Femur (tissue), 1 donor: ENCODE measurements at places on chromosomes 1 and 21.

GRCh38 chr1:90919190-90919719 is 102.6 kb downstream of the ZNF644 start:
- no peak for DNase-seq

DNA sequence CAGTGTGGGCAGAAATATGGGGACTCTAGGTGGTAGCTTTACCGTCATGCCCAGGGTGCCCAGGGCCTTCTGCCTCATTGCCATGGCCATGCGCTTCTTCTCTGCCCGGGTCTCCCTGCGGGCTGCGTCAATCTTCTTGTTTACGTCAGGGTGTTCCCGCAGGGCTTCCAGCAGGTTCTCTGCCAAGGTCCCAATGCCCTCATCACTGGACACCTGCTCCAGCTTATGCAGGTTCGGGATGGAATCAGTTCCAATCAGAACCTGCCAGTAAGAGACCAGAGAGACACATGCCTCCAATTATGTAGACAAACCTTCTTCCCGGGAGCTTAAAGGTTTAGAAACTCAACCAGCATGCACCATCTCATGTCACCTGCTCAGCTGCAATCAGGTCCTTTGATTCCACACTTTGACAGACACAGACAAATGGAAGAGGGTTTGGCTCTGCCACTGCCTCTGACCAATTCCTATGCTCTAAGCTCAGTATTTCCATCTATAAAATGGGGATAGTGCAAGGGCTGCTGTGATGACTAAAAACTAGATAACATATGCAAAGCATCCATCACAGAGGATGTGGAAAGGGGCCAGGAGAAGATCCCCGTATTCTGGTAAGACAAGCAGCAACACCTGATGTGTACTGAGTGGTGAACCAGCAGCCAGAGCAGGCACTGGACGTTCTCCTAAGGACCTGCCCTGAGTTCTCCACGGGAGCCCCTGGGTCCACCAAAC is 121.2 kb downstream of the UBR4 start:
- DNase-seq = no peak

- DNase-seq = no peak
These were observed 3.4 kb upstream of the NVL start for GRCh38 chr1:224333309-224333926.

DNA sequence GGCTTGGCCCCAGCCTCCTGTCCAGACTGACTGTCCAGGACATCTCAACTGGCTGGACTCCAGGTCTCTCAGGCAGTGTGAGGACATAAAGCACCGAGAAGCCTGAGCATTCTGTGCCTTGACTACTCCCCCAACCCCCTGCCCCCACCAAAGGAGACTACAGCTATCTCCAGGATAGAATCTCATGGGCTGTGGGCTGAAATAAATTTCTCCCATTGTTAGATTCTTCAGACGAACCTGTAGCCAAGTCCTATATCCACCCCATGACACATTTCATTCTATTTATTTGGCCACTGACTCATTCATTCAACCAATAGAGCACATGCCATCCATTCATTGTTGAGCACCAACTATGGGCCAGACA is 11.4 kb downstream of the VWA5B1 start:
- no peak for DNase-seq

DNA sequence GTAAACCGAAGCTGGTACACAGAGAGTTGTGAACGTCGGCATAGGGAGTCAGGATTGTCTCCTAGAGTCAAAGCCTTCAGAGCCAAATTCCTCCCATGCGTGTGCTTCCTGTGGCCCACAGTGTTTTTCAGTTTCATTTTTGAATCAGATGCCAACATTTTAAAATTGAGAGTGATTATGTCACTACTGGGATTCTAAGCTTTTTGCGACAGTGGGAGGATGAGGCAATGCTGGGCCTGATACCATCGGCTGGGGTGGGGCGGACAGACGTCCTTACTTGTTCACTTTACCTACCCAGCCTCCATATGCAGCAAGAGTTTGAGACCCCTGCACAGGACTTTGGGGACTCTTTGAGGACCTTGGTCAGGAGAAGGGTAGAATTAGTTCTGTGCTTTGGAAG is 1.3 kb upstream of the KLHDC7A start:
- no peak for DNase-seq

- no peak for DNase-seq
These were observed 306.9 kb downstream of the TTLL7 start for GRCh38 chr1:83691953-83692500.

DNA sequence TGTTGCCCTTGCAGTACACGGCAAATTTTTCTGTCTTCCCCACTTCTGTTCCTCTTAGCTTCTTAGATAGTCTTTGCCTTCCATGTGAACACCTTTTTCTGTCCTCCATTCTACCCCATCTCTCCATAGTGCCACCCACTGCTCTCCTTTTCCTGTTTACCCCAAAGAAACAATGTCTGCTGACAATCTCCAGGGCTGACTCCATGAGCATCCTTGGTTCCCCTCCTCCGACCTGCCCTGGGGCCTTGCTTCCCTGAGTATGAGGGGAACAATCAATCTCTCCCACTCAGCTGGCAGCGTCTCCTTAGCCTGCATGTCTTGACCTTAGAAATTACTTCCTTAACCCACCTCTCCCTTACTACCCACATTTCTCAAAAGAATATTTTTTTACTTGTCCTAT is 12.3 kb upstream of the MYBPHL start:
- no peak for DNase-seq

DNA sequence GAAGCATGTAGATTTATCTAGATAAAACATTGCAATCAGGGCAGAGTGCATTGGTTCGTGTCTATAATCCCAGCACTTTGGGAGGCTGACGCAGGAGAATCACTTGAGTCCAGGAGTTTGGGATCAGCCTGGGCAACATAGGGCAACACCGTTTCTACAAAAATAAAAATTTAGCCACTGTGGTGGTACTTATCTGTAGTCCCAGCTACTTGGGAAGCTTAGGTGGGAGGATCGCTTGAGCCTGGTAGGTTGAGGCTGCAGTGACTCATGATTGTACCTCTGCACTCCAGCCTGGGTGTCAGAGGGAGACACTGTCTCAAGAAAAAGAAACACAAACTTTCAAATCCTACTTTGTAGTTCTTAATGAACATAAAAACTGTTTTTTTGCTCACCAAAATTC is 64.2 kb upstream of the RCC1 start:
- no peak for DNase-seq

GRCh38 chr1:16276302-16277030 is 39.5 kb upstream of the CPLANE2 start:
- no peak for DNase-seq

- DNase-seq = no peak
These were observed 173.2 kb downstream of the SIPA1L2 start for GRCh38 chr1:232456714-232457113.

DNA sequence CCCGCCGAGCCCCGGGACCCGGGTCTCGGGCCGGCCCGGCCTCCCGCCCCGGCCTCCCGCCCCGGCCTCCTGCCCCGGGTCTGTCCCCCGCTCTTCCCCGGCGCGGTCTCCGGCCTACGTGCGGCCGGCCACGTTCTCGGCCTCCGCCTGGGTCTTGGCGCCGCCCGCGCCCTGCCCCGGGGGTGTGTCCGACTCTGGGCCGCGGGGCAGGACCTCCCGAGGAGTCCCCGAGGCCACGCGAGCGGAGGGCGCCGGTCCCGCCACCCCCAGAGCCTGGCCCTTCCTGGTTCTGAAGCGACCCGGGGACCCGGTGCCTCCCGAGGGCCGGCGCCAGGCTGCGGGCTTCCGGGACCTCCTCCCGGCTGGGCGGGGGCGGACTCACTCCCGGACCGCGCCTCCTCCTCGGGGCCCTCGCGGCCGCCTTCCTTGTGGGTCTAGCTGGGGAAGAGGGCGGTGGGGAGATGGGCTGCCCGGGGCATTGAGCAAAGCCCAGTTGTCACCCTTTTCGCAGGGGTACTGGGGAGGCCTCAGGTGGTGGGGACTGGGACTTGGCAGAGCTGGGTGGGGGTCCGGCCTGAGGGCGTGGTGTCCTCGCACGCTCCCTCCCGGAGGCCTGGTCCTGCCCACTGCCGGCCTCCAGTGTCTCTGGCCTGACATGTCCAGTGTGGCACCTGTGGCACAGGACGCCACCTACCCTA is 558 bp downstream of the PFKL start:
- peak; percentile 79 for DNase-seq

- no peak for DNase-seq
These were observed 300.9 kb downstream of the BRINP3 start for GRCh38 chr1:190176776-190177175.

GRCh38 chr1:33032126-33032869 is 4.4 kb downstream of the AK2 start:
- no peak for DNase-seq

- DNase-seq = no peak
These were observed 12.5 kb downstream of the MACO1 start for GRCh38 chr1:25443030-25443699.

- DNase-seq = peak; percentile 70
These were observed 43.6 kb downstream of the GNB1 start for GRCh38 chr1:1847061-1847850.

DNA sequence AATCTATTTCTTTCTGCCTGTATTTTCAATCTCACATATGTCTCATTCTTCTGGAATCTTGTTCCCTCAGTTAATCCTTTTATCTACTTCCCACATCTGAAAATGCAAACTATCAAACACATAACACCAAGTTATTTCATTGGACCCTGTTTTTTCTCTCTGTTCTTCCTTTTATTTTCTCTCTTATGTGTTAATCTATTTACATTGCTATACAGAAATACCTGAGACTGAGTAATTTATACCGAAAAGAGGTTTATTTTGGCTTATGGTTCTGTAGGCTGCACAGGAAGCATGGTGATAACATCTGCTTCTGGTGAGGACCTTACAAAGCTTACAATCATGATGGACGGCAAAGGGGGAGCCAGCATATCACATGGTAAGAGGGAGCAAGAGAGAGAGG is 247.6 kb downstream of the TGFB2 start:
- no peak for DNase-seq

- DNase-seq = no peak
These were observed 116.4 kb upstream of the VAMP3 start for GRCh38 chr1:7654725-7655124.

- DNase-seq = no peak
These were observed 98.5 kb upstream of the IGSF21 start for GRCh38 chr1:18009055-18009454.

DNA sequence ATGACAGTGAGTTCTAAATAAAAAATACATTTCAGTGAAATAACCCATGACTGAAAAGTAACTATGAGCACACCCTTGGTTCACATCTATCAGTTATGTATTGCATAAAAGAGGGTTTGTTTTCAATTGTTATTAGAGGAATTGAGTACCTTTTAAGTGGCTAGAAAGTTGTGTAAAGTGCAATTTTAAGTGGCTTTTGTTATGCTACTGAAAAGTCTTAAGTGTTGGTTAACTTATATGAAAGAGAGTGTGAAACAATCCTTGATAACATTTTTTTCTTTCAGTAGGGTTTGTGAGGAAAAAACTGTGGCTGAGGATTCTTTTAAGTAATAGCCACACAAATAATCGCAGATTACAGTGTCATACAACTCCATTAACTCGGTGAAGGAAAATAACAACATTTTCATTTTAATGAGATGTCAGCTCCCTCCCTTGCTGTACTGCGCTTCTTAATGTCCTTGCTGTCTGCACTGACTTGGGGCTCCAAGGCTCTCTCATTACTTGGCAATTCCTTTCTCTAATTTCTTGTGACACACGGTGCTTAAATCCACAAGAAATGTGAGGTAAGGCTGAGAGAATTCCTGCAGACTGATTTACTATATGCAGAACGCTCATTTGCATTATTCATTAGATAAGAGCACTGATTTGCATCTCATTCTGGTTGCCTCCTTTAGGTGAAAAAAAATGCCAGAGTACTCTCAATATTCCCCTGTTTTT is 40.6 kb downstream of the NTNG1 start:
- DNase-seq = no peak

GRCh38 chr1:97903626-97904025 is 17.2 kb downstream of the DPYD start:
- DNase-seq = peak; percentile 24

DNA sequence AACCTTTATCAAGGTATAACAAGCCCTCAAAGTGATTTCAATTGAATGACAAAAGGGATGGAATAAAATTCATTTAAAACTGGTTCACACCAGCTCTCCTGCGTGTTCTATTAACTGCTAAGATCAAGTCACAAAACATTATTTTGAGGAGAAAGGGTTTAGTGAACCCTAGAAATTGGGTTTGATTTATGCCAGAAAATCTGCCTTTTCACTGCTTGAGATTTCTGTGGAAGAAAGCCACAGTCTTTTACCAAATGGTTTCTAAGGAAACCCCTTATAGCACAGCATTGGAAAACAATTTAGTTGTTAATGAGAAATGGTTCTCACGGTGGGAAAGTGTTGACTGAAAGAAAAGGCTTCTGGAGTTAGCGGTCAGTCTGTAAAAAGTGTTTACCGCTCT is 43.6 kb upstream of the DPH5 start:
- DNase-seq = no peak

- no peak for DNase-seq
These were observed 323.8 kb downstream of the AMY1C start for GRCh38 chr1:104073463-104073902.

GRCh38 chr1:47940326-47940725 is 56.9 kb downstream of the TRABD2B start:
- no peak for DNase-seq

DNA sequence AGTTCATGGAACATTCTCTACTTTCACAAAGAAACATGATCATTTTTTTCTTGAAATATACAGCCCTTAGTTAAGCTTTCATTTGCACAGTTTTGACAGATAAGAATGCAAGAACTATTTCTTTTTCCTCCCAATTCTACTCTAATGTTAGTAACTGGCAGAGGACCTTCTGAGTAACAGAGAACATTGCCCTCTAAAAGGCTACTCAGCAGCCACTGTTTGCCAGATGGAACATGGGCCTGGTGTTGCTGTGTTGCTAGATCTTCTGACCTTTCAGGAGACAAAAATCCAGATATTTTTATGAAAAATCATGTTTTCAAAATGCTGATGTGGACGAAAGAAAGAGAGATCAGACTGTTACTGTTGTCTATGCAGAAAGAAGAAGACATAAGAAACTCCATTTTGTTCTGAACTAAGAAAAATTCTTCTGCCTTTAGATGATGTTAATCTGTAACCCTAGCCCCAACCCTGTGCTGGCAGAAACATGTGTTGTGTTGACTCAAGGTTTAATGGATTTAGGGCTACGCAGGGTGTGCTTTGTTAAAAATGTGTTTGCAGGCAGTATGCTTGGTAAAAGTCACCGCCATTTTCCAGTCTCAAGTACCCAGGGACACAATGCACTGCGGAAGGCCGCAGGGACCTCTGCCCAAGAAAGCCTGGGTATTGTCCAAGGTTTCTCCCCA is 2.9 kb upstream of the PRDX6 start:
- DNase-seq = no peak

GRCh38 chr1:89273324-89273778 is 691 bp upstream of the GBP5 start:
- DNase-seq = no peak
